ENCODE measurements at places on chromosomes 2 and 18.

GRCh38 chr18:71808616-71809015, 735.5 kb downstream of the CBLN2 start:
- DNase-seq: no peak

GRCh38 chr2:37869771-37870170, 55.3 kb upstream of the RMDN2 start:
- DNase-seq: no peak

DNA sequence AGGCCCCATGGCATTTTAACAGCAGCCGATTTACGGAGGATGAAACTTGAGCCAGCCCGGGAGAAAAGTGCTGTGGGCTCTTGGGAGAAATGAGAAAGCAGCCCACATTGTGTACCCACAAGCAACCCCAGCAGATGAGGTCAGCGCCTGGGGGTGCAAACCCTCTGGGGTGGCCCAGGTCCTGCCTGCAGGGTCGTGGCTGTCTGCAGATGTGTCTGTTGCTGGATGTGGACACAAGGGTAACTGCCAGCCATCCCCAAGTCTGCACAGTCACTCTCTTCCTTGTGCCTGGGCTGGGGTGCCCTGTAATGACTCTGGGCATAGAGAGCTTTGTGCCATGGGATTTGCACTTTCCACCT, 170.8 kb downstream of the PRKCE start:
- DNase-seq: no peak

DNA sequence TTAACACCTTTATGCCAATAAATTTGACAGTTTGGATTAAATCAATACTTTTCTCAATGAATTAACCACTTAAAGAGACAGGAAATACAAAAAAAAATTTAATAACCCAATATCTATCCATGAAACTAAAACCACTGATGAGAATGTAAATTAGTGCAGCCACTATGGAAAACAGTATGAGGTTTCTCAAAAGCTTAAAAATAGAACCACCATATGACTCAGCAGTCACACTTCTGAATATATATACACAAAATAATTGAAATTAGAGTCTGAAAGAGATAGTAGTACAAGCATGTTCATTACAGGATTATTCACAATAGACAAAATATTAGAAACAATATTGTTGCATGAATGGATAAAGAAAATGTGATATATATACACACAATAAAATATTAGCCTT, 382.1 kb upstream of the SETBP1 start:
- DNase-seq: no peak

DNA sequence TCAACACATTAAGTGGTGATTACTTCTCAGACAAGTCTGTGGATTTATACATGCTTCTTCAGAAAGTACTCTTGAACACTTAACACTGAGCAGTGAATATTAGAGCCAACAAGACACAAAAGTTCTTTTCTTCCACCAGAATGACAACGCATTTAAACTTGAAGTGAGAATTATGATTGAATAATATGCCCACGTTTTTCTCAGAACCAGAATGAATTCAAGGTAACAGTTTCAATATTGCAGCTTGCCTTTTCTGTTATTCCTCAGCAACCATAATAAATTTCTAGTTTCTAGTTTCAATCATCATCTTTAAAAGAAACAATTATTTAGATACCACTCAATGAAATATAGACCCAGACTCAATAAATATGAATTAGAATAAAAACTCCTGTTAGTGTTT, 547.0 kb downstream of the NUP35 start:
- DNase-seq: no peak

DNA sequence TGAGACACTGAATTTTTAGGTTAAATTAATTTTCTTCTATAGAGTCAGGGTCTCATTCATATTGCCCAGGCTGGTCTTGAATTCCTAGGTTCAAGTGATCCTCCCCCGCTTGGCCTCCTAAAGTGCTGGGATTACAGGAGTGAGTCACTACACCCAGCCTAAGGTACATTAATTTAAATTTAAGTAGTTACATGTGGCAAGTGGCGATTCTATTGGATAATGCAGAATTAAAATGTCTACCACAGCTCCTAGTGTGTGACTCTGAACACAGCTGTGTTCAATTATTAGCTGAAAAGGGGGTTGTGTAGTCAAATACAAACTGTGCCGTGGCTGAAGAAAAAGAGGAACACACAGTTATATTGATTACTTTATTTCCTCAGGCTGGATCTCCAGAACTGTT, 2.2 kb upstream of the CAD start:
- DNase-seq: no peak

DNA sequence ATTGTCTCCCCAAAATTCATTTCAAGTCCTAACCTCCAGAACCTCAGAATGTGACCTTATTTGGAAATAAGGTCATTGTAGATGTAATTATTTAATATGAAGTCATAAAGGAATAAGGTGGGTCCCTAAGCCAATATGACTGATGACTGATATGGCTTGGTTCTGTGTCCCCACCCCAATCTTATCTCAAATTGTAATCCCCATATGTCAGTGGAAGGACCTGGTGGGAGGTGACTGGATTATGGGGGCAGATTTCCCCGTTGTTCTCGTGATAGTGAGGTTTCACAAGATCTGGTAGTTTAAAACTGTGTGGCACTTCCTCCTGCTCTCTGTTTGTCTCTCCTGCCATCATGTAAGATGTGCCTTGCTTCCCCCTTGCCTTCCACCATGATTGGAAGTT, 43.0 kb upstream of the BCL11A start:
- no peak for DNase-seq

- DNase-seq: no peak
Measured at GRCh38 chr2:2828774-2829368, 497.8 kb upstream of the MYT1L start.

- DNase-seq: no peak
Measured at GRCh38 chr18:60417946-60418345, 45.4 kb upstream of the MC4R start.

GRCh38 chr2:224023188-224023587, 15.9 kb downstream of the SERPINE2 start:
- DNase-seq: no peak

GRCh38 chr2:182133195-182133891, 147.7 kb downstream of the PPP1R1C start:
- DNase-seq: no peak

DNA sequence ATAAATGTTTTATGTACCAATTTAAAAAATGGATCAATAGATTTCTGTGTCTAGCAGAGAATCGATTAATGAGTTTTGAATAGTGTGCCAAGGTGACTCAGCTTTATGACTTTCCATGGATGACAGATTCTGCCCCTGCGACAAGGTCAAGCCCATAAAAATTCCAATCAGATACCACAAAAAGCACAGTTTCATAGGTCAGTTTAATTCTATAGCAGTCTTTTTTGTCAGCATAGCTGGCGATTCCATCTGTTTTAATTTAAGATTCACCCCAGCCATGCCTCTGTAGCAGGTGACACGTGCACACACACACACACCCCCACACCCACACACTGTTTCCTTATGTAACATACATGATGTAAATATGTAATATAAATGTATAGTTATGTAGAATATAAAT, 28.9 kb downstream of the RAB31 start:
- no peak for DNase-seq

- no peak for DNase-seq
Measured at GRCh38 chr2:133314795-133315194, 253.5 kb downstream of the NCKAP5 start.

GRCh38 chr2:65343386-65343785, 89.0 kb downstream of the SPRED2 start:
- DNase-seq: no peak

GRCh38 chr18:30163573-30163972, 879.0 kb downstream of the DSC3 start:
- no peak for DNase-seq

GRCh38 chr2:146365041-146365440, 1479.8 kb upstream of the ACVR2A start:
- no peak for DNase-seq

DNA sequence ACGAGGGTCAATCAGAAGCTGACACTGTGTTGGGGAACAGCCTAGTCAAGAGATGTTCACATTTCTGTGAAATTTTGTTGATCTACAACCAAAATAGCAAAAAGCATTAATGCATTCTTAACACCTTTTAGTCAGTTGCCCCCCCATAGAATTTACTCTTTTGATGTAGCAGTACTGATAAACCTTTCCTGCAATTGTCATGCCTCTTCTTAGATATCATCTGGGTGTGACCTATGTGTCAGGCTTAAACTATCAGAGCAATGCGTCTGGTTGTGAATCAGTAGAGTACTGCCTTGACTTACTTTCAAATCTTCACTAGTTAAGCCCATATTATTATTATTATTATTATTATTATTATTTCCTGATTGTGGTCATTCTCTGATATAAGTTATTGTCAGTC, 61.9 kb downstream of the GREB1L start:
- DNase-seq: no peak

- no peak for DNase-seq
Measured at GRCh38 chr18:78913395-78913794, 66.2 kb upstream of the SALL3 start.

- no peak for DNase-seq
Measured at GRCh38 chr2:102261467-102262135, 49.8 kb upstream of the IL1RL1 start.

GRCh38 chr18:68040198-68040597, 523.7 kb upstream of the DSEL start:
- no peak for DNase-seq

DNA sequence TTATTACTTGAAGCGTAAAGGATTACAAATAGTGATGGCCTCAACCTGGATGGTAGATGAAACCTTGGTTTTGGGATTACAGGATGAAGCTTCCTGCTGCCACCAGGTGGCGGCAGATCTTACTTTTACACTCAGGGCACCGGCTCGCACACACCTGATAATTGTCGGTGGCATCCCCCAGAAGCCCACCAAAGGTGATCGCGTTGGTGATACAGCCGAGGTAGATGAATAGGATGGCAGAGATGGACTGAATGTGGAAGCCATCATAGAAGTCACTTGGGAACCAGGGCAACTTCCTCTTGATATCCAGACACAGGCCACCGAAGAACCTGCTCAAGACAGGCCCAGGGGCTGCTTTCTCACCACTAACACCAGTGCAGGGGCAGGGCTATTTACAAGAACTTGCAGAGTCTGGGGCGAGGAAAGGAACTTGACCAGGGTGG, 51.8 kb downstream of the MTHFD2 start:
- DNase-seq: no peak

- no peak for DNase-seq
Measured at GRCh38 chr2:168450171-168450570, 5.9 kb upstream of the CERS6 start.

DNA sequence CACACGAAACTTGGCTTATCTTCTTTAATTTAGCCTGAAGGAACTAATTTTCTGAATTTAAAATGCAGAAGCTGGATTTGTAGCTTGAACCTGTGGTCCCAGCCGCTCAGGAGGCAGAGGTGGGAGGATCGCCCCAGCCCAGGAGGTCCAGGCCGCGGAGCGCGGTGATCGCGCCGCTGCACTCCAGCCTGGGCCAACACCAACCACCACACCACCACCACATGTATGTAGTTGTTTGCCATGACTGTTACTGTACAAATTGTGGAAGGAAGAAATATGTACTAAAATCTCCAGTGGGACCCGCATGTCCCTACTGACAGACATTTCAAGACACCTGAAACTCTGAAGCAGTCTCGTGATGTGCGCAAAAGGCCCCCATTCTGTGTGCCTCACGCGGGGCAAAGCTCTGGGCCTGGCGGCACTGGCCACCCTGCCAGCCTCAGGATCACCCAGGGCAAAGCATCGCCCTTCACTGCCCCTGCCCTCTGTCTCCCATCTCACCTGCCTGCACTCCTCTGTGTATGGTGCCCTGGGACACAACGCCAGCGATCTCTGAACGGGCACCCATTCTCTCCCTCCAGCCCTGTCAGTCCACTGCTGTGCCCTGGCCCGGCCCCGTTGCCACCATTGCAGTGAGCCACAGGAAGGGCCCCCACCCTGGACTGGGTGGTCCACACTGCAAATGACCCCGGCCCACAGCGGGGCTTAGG, 10.1 kb upstream of the ADI1 start:
- no peak for DNase-seq
